ENCODE measurements at places on chromosomes 2 and 18.

DNA sequence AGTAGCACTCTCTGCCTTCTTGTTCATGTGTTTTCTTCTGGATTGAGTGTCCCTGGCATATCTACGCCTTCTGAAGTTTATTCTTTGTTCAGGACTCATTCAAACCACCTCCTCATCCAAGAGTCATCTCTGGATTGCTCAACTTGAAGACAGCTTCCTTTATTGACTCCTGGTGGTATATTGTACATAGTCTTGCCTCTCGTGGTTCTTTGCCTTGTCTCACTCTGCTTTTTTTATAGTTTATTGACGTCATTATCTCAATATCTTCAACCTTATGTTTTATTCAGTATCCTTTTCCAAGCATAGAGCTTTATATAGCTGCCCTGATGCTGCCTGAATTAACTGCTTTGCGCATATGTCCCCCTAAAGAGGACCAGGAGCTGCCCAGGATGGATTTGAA lies 161.7 kb downstream of the INSIG2 start:
- no peak for DNase-seq

GRCh38 chr2:19894134-19894792 lies 7.5 kb downstream of the TTC32 start:
- no peak for DNase-seq

DNA sequence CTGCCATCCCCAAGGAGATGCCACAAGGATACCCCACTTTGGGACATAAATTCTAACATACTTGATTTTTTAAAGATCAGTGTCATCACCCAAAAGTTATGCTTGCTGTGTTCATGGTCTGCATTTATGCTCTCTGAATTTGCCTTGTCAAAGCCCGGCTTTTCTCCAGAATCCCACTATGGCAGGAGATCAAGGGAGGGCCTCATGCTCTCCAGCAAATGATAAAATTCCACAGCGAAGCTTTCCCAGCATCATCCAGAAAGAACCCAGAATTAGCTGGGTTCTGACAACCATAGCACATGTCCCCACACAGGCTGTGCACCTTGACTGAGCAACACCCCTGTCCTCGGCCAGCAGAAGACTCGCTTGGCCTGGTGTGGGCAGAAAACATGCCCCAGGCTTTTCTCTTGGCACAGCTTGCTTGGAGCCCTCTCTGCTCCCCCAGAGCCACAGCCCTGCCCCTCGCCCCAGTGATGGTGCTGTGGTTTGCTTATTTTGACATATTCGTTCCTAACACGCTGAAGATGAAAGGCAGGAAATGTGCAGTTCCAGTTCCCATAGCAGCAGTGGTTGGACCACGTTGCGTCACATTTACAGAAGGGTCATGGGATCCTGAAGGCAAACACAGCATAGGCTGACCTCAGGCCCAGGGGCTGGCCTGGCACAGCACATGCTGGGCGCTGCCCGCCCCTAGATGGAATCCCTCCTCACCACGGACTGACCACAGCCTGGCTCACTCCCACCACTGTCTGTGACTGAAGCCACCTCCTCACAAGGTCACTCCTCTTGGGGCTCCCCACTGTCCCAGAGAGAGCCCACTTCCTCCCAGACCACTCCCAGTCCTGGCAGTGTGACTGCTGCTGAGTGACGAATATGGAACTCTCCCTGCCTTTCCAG lies 14.1 kb upstream of the CHRNA1 start:
- no peak for DNase-seq

DNA sequence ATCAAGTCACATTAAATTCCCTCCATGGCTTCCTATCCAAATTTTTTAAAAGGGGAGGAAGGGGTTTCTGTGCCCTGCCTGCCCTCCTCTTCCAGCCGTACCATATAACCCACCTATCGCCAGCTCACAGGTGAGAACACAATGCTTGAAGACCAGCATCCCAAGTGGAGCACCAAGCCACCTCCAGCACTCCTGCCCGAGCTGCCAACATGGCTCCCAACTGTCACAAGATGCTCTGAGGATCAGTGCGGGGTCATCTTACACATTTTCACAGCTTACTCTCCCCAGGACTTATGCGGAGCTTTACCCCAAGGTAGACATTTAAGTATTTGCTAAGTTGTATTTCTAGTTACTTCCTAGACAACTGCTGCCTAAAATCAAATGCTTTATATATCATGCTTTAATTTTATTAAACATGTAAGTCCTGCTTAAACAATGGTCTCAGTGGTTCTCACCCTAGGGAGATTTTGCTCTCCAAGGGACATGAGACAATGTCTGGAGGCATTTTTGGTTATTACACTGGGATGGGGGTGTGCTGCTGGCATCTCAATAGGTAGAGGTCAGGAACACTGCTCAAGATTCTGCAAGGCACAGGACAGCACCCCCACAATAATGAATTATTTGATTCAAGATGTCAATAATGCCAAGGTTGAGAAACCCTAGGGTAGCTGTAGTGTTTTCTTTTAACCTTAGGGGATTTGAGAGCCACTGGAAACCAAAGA lies 45.8 kb downstream of the SF3B1 start:
- DNase-seq: peak; percentile 29

DNA sequence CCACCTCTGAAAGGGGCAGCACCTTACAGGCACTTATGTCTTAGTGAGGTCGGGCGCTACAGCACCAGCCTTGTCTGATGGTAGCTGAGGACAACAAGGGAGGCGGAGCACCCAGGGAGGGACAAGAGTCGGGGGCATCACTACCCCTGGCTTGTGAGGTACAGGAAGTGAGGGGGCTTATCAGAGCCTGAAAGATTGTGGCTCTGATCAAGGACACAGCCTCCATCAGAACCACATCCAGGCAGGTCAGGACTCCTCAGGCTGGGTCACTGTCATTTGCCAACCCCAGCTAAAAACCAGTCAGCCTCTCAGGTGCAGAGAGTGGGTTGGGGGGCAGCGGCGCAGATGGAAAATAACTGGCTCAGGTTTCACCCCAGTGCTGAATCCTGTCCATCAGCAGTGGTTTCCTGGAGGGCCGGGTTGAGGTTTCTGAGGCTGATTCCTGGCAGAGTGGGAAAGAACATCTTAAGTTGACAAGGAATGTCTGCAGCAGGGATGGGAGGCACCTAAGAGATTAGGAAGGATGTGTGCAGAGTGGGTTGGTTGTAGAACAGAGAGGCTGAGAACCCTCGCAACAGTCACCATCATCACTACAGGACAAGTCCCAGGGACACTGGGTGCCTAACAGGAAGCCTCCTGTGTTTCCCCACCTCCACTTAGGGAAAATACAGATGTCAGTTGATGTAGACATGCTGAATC lies 45.3 kb downstream of the FBLN7 start:
- no peak for DNase-seq

GRCh38 chr2:233094614-233095013 lies 34.5 kb downstream of the INPP5D start:
- no peak for DNase-seq
